ENCODE measurements at places on chromosomes 13 and 19. TPM values are rescaled to one million over a fixed set of nuclear protein-coding genes. Genes with fewer than 3 reads are reported as not detected.

IRGC gene
- total RNA-seq = not detected

SPRED3 gene
- total RNA-seq = 7.1 TPM

SBK3 gene
- 0.76 TPM for total RNA-seq

MPND gene
- total RNA-seq = 27.7 TPM

DZIP1 gene
- 24.6 TPM for total RNA-seq

ZNF85 gene
- total RNA-seq = 23.1 TPM

TEX29 gene
- total RNA-seq = not detected

SNRPD2 gene
- total RNA-seq = 761 TPM

LYPD5 gene
- total RNA-seq = 0.74 TPM

ICAM1 gene
- total RNA-seq = 4.0 TPM

FFAR3 gene
- total RNA-seq = not detected

ATCAY gene
- 31.6 TPM for total RNA-seq

KIR2DL3 gene
- not detected for total RNA-seq

NLRP9 gene
- not detected for total RNA-seq

NDUFS7 gene
- total RNA-seq = 78.1 TPM

FREM2 gene
- total RNA-seq = 22.2 TPM

MCEMP1 gene
- not detected for total RNA-seq

EFNA2 gene
- 10.3 TPM for total RNA-seq

OVOL3 gene
- total RNA-seq = not detected

CBLC gene
- total RNA-seq = 17.4 TPM

HSD17B14 gene
- 9.7 TPM for total RNA-seq

BORA gene
- 15.6 TPM for total RNA-seq

TMEM86B gene
- 2.1 TPM for total RNA-seq

All from H1 (cell line).